ENCODE measurements at places on chromosomes 12 and 14.

GRCh38 chr14:33948145-33948868 is 2.6 kb downstream of the EGLN3 start:
- DNase-seq: no peak

GRCh38 chr14:41901089-41901488 is 294.4 kb downstream of the LRFN5 start:
- DNase-seq: no peak

- no peak for DNase-seq
These were observed 2.7 kb downstream of the ARID2 start for GRCh38 chr12:45732250-45732649.

DNA sequence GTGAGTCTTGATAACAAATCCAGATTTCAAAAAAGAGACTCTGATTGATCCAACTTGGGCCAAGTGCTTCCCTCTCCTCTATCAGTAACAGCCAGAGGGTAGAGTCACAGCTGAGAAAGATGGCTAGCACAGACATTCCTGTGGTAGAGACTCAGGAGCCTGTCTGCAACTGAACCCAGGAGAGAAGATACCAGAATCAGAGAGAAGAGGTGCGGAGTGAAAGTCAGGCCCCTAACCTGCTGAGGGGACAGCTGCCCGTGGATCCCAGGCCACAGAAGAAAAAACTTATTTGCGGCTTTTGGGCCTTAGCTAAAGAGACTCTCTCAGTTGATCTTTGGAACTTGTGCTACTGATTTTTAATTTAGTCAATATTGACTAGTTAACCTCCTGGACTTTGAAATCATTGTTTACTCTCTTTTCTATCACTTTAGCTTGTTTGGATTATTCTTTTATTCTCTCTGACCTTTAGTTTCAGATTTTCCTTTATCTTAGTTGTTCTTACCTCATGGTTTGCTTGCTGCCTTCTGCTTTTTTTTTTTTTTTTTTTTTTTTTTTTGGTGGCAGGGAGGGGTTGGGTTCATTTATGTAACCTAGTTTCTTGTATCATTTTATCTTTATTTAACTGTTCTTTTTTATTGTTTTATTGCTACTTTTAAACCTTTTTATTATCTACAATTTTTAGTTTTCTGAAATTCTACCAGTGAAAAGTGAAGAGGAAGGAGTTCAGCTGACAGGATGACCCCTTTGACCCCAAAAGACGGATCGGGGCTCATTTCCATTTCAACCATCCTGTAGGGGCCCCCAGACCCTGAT is 154.9 kb upstream of the KRR1 start:
- no peak for DNase-seq

DNA sequence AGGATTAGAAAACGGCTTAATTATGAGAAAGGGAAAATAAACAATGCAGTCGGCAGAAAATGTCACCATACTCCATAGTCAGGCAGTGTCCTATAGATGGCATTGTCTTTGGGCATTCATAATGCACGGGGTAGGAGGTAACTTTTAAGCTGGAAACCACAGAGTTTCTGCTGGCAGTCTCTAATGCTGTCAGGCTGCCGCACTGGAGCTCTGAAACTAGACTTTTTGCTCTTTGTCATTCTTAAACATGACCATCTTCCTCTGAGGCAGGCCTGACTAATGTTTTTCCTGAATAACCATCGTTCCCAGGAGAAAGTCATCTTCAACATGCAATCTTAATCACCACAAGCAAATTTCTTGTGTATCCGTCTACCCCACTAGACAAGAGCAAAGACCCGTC is 108.8 kb downstream of the ETNK1 start:
- DNase-seq: no peak

DNA sequence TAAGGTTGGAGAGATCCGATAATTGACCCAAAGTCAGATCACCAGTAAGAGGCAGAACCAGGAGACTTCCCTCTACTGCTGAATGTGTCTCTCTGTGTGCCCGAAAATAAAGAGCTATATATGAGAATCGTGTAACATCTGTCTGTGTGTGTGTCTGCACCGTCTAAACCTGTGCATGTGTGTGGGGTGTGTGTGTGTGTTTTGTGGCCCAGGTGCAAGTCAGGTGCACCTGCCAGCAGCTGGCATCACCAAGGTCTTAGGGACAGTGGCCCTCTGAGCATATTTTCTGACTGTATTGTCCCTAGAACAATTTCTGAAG is 24.7 kb upstream of the KRT78 start:
- no peak for DNase-seq

- DNase-seq: no peak
These were observed 234.3 kb upstream of the DIO2 start for GRCh38 chr14:80445605-80446004.

- no peak for DNase-seq
These were observed 2.1 kb upstream of the EDDM3A start for GRCh38 chr14:20743556-20743955.

- DNase-seq: no peak
These were observed 17.4 kb upstream of the SALL2 start for GRCh38 chr14:21543521-21543960.

DNA sequence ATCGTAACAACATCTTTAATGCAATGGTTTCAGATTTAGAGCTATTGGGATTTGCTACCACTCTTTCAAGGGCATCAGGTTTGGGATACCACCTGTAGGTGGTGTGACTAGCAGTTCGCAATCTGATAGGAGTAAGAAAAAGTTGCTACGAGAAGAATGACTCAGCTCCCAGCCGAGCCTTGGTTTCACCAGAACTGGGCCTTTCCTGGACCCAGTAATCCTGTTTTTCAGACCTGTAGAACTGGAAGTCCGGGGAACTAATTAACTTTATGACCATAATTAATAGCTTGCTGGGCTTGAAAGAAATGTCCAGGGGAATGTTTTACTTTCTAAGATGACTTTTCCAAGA is 770 bp downstream of the ABHD4 start:
- DNase-seq: no peak

GRCh38 chr12:22088886-22089285 is 42.9 kb downstream of the CMAS start:
- DNase-seq: no peak

- no peak for DNase-seq
These were observed 339.0 kb downstream of the CACNA1C start for GRCh38 chr12:2391740-2392331.

GRCh38 chr12:131196220-131196619 is 242.5 kb downstream of the ADGRD1 start:
- DNase-seq: no peak

DNA sequence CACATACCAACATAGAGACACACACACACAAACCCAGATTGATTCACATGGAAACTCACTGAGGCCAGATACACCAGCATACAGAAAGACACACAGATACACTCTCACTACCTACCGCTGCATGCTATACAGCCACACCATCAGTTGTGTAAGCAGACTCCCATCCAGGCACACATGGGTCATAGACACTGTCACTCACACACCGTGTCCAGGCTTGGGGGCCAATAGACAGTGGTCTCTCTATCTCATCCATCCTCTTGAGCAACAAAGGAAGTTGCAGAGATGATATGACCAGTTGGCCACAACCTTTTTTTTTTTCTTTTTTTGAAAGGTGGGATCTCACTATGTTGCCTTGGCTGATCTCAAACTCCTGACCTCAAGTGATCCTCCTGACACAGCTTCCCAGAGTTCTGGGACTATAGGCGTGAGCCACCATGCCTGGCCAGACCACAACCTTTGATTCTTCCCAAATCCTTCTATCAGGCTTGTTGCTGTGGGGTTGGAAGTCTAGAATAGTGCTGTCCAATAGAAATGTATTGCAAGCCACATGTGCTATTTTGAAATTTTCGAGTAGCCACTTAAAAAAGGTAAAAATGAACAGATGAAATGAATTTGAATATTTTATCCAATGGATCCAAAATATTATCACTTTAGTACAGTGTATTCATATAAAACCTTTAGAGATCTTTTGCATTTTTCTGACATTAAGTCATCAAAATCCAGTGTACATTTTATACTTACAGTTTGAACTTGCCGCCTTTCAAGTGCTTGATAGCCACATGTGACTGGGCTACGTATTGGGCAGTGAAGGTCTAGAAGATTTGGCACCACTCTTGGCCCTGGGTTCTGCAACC is 7.4 kb downstream of the LRP1-AS start:
- no peak for DNase-seq

DNA sequence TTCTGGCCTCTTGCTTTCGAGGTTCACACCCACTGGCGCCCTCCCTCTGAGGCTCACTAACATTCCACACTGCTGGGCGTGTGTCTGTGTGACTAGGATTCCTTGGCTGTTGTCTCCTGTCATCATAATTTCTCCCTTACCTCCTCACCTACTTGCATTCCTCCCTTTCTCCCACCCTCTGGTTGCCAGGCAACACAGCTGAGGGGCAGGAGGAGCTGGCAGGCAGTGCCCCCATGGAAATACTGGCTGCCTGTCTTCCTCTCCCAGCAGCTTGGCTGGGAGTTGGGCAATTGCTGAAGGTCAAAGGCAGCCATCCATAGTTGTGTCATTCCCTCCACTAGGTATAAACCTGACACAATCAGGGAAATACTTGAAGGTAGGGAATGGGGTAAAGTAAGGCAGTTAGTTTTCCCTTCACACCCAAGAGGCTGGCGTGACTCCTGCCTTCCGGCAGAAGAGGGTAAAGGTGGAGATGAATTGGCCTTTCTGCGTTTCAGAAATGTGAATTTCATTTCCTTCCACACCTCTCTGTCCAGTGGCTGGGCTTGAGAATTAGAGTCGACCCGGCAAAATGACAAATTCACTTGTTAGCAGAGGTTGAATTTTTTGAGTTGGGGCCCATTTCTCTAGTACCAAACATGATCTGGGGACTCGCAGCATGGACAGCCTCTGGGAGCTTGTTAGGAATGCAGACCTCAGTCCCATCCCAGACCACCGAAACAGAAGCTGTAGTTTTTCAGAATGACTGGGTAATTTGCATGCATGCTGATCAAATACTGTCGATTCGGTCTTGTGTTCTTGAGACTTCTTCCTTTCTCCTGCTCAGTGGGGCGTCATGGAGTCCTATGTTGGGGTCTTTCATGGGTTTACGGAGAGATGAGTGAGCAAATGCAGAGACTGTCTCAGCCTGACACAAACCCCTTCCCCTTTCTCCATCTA is 24.3 kb upstream of the EMP1 start:
- no peak for DNase-seq

- no peak for DNase-seq
These were observed 178.1 kb downstream of the CRADD start for GRCh38 chr12:93855261-93855660.

- DNase-seq: no peak
These were observed 49.9 kb downstream of the LRRC74A start for GRCh38 chr14:76876076-76876475.

- no peak for DNase-seq
These were observed 207.5 kb downstream of the ETV6 start for GRCh38 chr12:11856971-11857370.

DNA sequence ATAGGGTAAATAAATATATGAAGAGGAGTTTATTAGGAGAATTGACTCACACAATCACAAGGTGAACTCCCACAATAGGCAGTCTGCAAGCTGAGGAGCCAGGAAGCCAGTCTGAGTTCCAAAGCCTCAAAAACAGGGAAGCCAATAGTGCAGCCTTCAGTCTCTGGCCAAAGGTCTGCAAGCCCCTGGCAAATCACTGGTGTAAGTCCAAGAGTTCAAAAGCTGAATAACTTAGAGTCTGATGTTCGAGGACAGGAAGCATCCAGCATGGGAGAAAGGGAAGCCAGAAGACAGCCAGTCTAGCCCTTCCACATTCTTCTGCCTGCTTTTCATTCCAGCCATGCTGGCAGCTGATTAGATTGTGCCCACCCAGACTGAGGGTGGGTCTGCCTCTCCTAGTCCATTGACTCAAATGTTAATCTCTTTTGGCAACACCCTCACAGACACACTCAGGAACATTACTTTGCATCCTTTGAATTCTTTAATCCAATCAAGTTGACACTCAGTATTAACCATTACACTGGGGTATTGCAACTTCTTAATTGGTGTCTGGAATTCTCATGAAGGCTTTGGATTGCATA is 736.5 kb upstream of the LMO3 start:
- DNase-seq: no peak

Data from BJ (cell line).